ENCODE measurements at places on chromosomes 16 and 17. TPM values are rescaled to one million over a fixed set of nuclear protein-coding genes. Genes with fewer than 3 reads are reported as not detected.

DNA sequence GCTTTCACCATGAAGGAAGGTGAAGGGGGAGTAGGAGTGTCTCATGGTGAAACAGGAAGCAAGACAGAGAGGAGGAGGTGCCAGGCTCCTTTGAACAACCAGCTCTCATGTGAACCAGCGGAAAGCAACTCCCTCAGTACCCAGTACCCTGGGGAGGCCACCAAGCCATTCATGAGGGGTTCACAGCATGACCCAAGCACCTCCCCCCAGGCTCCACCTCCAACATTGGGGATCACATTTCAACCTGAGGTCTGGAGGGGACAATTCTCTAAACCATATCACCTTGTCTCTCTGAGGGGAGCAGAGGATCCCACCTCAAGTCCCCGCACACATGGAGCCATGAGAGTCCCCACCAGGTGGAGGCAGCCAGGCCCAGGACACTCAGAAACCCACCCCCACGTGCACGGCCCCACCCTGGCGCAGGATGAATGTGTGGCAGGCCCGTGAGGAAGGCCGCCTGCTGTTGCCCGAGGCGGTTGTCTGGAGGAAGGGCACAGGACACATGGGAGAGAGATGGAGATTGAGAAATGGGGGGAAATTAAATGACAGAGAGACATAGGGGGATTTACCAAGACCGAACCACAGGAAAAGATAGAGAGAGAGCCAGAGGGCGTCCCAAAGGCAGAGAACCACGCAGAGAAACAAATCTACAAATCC, 85.9 kb downstream of the TMEM132E start:
- DNase-seq = no peak

DNA sequence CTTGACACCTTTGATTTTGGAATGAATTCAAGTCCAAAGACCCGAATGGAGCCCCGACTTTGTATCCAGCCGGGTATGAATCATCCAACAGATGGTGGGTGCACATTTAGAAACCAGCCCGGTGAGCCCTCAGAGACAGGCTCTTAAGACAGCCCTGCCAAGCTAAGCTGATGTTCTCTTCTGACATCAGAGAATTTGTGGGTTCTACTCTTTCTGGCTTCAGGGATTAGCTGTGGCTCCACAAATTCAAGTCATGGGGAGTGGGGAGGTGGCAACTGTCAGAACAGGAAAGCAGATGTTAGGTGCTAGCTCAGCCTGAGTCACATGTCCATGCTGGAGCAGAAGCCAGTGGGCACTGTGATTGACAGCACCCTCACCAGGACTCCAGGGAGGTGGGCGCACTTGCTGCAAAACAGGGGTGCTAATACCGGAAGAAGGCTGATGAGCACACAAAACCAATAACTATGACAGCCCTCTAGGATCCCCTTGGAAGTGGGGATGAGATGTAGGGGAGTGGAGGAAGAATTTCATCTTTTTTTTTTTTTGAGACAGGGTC, 31.4 kb upstream of the XYLT2 start:
- no peak for DNase-seq

CCL8 gene
- not detected for total RNA-seq

DNA sequence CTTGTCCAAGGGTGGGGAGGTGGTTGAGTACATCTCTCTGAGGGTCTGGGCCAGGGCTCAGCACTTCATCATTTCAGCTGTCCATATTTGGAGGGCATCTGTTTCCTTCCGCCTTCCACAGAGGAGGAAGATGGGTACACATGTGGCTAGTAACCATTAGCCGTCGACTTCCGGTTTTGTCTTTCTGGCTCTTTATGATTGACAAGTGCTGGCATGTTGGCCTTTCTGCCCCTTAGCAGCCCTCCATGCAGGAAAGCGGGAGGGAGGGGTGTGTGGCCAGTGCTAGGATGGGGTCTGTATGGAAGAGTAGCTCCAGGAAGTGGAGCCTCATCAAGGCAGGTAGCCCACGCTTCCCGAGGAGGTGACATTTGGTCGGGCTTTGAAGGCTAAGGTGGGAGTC, 69.6 kb downstream of the RAI1 start:
- no peak for DNase-seq

- no peak for DNase-seq
Observed at GRCh38 chr17:72219137-72219823, 98.5 kb downstream of the SOX9 start.

GRCh38 chr17:7363311-7363710, 8.4 kb downstream of the TMEM95 start:
- no peak for DNase-seq

Data from renal cortical epithelial cell (primary cell).